ENCODE measurements at places on chromosomes 6 and 20.

DNA sequence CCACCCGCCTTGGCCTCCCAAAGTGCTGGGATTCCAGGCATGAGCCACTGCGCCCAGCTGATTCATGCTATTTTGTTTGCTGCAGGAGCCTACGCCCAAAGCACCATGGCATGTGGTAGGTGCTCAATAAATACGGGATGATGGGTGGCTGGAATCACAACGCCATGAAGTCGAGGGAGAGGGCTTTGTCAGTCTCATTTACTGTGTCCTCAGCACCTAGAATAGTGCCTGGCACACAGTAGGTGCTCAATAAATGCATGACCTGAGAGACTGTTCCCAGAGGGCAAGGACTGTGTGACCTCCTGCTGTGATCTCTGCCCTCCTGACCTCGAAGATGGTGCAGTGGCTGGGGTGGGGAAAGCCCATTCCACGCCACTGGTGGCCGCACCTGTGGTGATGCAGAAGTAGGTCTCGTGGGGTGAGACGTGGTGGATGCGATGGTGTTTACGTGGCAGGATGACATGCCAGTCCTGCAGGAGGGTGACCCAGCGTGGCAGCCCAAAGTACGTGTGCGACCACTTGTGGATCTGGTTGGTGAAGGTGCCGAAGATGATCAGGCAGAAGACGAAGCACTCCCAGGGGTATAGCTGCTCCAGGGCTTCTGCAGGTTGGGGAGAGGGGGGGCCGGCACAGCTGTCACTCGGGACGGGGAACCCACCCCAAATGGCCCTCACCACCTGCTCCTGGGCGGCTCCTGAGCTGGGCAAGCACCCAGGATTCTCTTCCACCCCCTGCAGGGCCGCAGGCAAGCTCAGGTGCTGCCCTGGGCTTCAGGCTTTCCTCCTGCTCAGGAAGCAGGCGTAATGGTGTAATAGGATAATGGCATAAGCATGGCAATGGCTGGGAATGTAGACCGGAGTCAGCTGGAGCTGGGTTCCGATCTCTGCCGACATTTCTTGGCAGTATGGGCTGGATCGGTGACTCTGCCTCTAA lies 14.9 kb upstream of the UBE2V1 start:
- DNase-seq, result no peak

GRCh38 chr6:7142918-7143475 lies 35.2 kb downstream of the RREB1 start:
- DNase-seq, result no peak

DNA sequence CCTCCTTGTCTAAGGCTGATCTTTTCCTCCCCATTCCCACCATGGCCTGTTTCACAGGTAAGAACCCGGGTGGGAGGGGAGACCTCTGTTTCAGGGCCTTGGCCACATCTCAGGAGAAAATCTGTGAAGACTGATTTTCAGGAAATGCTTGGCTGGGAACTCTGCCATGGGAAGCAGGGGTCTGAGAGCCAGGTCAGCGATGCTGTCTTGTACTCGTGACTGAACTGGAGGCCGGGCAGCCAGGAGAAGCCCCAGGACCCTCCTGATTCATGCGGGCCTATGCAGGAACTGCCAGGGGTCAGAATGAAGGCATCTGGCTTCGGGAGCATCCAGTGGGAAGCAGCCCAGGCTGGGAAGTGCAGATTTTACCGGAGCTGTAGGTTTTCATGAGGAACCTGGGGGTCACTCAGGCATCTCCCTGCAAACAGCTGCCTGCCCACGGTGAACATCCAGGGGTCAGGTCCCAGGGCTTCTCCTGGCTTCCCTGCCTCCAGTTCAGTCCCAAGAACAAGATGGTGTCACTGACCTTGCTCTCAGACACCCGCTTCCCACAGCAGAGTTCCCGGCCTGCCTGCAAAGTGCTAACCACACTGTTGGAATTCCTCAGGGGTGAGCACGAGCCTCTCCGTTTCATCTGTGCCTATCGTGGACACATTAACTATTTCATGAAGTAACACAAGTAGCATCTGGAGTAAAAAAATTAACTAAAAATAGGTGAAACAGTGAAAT lies 90.2 kb upstream of the SULF2 start:
- DNase-seq, result peak; percentile 43

DNA sequence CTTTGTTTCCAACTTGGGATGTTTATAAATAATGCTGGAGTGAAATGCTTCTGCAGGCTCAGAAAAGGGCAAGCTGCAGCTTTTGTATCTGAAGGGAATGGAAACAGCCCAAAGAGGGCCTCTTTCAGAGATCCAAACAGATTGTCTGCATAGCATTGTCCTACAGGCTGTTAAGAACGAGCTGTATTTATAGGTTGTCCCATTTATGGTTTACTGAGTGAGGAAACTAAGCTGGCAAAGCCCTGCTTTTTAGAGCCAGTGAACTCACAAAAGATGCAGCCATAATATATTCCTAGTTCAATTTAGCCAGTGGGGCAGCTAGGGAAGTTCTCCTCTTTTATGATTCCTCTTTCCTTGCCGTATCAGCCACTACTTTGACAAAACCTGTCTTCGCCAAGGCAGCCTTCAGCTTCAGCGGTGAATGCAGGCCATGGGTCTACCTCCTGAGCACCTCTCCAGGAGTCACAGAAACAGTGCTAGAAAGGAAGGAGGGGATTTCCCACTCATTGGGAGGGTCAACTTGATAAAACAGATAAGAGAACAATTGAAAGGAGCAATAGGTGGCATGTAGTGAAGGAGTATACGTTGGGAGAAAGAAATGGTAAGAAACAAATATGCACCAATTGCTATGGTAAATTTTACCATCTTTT lies 15.0 kb downstream of the KIAA0319 start:
- no peak for DNase-seq

- no peak for DNase-seq
Measured at GRCh38 chr20:3889489-3890397, 556 bp downstream of the PANK2 start.

DNA sequence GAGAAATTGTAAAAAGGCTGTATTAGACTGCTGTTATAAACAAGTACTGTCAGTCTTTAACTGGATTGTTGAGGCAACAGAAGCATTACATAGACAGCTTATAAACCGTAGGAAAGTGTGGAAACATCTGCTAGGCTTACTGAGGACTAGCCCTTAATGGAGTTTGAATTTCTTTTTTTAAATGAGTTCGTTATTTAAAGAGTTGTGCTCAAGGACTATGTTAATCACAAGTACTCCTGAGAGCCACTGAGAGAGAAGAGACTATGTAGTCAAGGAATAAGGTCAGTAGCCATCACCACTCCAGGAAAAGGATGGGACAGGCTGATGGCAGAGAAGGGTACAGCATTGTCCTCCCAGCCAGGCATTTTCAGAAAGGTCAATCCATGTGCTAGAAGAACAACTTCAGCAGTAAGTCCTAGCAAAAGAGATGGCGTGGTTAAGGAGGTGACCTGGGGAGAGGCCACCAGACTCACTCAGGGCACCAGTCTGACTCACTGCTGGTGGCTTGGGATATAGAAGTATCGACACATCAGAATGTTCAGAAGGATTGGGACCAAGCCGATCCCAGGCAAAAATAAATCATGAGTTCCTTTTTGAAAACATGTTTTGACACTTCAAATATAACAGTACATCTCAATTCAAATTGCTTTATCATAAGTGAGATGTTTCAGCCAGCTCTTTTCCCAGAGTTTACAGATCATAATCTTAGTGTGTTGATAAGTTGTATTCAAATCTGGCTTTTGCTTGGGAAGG lies 6.4 kb downstream of the RPS12 start:
- peak; percentile 39 for DNase-seq

DNA sequence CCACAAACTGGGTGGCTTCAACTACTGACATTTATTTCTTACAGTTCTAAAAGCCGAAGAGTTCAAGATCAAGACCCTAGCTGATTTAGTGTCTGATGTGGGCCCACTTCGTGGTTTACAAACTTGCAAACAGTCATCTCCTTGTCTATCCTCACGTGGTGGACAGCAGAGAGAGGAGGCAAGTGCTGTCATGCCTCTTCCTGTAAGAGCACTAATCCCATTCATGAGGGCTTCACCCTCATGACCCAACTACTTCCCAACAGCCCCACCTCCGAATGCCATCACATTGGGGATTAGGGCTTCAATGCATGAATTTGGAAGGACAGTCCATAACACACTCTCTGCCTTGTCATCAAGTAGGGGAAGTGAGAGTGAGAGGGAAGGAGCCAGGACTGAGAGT lies 15.6 kb upstream of the ISM1 start:
- no peak for DNase-seq

DNA sequence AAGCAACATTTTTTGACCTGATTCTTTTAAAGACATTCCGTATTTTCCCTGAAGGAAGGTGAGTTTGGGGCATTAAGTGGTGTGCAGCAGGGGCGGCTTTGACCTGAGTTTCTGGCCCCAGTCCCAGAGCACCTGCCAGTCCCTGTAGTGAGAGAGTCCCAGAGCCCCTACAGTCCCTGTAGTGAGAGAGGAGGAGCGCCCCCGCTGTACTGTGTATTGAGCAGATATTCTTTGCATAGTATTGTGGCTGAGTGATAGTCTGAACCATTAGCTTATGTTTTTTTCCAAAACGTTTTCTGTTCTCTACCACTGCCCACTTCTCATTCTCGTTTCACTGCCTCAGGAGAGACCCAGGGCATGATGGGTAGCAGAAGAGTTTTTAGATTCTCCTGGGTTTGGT lies 17.2 kb upstream of the SH3BGRL2 start:
- DNase-seq, result no peak

DNA sequence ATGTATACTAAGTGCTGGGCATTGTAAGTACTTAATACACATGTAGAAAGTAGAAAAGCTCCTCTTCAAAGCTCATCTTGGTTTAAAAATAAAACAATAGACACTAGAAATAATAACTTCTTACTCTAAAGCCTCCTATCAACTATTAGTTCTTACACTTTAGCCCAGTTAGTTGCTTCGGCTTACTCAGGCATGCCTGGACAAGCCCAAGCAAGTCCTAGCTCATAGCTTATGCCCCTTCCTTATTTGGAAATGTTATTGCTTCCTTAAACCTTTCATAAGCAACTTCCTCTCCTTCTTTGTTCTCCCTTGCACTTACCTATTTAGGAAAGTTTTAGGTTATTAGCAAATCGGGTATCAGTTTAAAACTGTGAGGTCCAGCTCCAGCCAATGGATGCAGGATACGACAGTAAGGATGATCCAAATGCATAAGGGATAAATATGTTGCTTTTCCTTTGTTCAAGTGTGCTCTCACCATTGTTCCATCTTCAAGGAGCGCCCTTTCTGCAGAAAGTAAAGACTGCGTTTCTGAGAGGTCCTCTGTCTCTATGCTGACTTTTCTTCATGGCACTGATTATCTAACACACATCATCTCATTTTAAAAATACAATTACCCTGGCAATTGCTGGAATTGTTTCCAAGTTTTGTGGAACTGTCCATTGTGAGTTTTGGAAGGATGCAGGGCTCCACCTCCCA lies 12.3 kb downstream of the TMEM30A start:
- DNase-seq, result peak; percentile 59

- DNase-seq, result no peak
Measured at GRCh38 chr20:23091721-23092383, 5.7 kb upstream of the CD93 start.

DNA sequence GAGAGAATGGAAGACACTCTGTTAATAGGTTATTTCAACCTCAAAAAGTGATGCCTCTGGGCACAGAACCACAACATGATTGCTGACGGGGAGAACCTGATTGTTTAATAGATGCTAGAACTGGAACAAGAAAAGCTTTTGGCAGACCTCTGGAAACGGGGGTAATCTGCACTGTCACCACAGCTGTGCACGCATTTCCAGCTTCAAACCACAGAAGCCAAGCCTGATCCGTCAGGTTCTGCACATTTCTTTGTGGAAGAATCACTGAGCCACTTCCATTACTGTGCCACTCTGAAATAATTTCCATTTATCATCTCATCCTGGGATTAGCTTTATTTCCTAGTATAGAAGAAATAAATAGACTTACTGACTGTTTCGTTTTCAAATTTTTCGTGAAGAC lies 309.3 kb downstream of the FARS2 start:
- DNase-seq, result no peak

- no peak for DNase-seq
Measured at GRCh38 chr6:119280080-119280479, 69.5 kb downstream of the MAN1A1 start.

GRCh38 chr20:51702556-51702955 lies 65.6 kb downstream of the ATP9A start:
- no peak for DNase-seq

GRCh38 chr6:12977206-12977605 lies 260.6 kb downstream of the PHACTR1 start:
- DNase-seq, result no peak

- no peak for DNase-seq
Measured at GRCh38 chr20:60581606-60582115, 623.4 kb downstream of the CDH26 start.

DNA sequence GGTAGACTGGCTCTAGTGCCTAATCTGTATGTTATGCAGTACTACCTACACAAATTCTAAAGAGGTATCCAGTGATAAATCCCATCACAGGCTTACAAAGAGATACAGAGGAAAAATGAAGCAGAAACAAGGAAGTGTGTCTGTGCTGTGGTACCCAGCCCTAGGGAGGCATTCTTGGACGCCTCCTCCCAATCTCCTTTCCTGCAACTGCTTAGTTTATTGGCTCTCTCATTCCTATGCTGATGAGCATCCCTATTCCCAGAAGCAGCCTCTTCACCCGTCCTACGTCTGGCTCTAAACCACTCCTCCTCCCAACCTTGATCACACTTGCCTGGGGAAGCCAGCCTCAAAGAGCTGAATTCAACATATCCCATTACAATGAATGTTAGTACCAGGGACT lies 34.5 kb upstream of the TGM6 start:
- DNase-seq, result no peak

DNA sequence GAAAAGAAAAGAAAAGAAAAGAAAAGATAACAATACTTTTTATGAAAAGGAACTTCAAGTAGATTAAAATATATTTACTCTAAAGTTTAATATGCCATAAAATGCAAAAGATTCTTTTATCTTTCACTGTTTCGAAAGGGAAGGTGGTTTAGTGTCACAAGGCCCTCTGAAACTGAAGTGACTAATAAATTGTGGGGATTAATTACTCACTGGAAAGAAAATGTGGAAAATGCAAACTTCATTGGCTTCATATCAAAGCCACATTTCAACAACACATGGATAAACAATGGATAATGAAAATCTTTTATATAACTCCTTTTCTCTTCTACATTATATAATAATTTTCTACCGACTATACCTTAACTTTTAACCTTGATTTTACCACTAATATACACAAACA lies 320.5 kb upstream of the RSPO3 start:
- peak; percentile 67 for DNase-seq

DNA sequence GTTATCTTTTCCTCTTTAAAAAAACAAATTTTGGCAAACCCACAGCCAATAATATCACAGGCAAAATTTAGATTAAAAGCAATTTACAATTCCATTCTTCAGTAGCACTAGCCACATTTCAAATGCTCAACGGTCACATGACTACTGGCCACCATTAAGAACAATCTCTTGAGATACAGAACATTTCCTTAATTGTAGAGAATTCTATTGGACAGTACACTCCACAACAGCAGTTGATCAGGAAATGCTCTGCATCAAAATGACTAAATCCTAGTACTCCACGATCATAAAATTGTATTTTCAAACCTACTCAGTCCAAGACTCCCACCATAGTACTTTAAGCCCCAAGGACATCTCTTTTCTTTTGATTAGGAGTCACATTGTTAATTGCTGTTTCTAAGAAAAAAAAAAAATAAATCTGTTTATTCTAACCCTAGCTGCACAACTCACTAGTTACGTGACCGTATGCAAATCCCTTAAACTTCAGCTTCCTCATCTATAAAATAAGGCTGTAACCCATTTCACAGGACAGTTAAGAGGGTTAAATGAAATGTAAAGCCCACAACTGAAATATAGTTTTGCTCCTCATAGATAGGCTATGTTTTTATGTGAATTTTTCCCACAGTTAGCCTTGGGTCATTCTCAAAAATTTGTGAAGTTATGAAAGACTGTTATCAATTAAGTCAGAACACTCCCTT lies 9.8 kb downstream of the C6orf62 start:
- no peak for DNase-seq

- peak; percentile 53 for DNase-seq
Measured at GRCh38 chr6:44006123-44006871, 121.0 kb downstream of the MRPL14 start.
